ENCODE measurements at places on chromosomes 2 and 18. TPM values are rescaled to one million over a fixed set of nuclear protein-coding genes. Genes with fewer than 3 reads are reported as not detected.

FNDC4 gene
- 0.64 TPM for total RNA-seq

- no peak for DNase-seq
- H3K27me3 ChIP-seq: no peaks in the 10 kb centered on the region
- peaks cover 7% of the 10 kb centered on the region for H3K4me1 ChIP-seq
Measured at GRCh38 chr2:241007880-241008710, 9.7 kb downstream of the SNED1 start.

MC2R gene
- not detected for total RNA-seq

DNA sequence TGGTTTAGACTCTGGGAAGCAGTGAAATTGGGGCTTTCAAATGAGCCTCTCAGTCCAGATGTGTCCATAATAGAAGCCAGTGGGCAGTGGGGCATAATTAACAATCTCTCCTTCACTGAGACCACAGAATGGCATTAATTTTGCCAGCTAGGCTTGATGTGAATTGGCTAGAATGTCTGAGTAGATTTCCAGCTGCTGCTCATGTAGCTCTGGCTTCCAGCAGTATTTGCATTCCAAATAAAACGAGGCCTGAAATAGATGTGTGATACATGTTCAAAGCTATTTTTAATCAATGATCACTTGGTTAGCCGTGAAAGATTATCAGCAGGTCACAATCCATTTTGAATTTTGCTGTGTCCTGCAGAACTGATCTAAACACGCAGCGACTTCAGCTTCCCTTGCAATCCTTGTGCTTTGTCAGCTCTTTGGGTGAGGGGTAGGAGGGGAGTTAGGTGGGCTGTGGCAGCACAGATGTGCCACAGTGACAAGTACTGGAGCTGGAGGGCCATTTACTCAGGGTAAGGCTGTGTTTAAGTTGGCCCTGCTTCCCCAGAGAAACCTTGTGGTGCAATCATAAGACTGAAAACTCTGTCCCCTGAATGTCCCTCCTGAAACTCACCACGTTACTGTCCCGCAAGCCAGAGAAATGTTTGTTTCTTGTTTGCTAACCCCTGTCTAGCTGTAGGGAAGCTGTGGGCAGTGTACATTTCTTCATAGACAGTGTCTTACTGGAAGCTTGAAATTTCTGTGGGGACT is 56.9 kb upstream of the TMEM178A start:
- no peaks in the 10 kb centered on the region for H3K4me1 ChIP-seq
- no peaks in the 10 kb centered on the region for H3K36me3 ChIP-seq
- no peaks in the 10 kb centered on the region for H3K27me3 ChIP-seq
- no peak overlapping the region for H3K4me3 ChIP-seq

- H3K27ac ChIP-seq: no peak overlapping the region
- no peak for DNase-seq
- no peaks in the 10 kb centered on the region for H3K27me3 ChIP-seq
- H3K4me3 ChIP-seq: no peak overlapping the region
- no peaks in the 10 kb centered on the region for H3K4me1 ChIP-seq
Measured at GRCh38 chr18:69689121-69689759, 258.4 kb downstream of the CD226 start.

HOXD4 gene
- total RNA-seq: 1.6 TPM

GRCh38 chr2:207238831-207239701 is 73.3 kb upstream of the KLF7 start:
- H3K36me3 ChIP-seq: no peaks in the 10 kb centered on the region
- no peak overlapping the region for H3K27ac ChIP-seq
- H3K4me3 ChIP-seq: no peak overlapping the region
- no peaks in the 10 kb centered on the region for H3K27me3 ChIP-seq

- DNase-seq: no peak
- no peaks in the 10 kb centered on the region for H3K27me3 ChIP-seq
- H3K27ac ChIP-seq: no peak overlapping the region
- no peak overlapping the region for H3K4me3 ChIP-seq
- no peaks in the 10 kb centered on the region for H3K4me1 ChIP-seq
Measured at GRCh38 chr2:209380293-209380692, 43.6 kb upstream of the MAP2 start.

DOK6 gene
- total RNA-seq: 0.61 TPM

GRCh38 chr18:27017901-27018500 is 152.5 kb upstream of the AQP4 start:
- H3K27ac ChIP-seq: no peak overlapping the region
- no peaks in the 10 kb centered on the region for H3K4me1 ChIP-seq
- no peak overlapping the region for H3K4me3 ChIP-seq
- DNase-seq: no peak
- no peaks in the 10 kb centered on the region for H3K36me3 ChIP-seq
- H3K27me3 ChIP-seq: no peaks in the 10 kb centered on the region

Data from colonic mucosa (tissue), 4 donors.